ENCODE measurements at places on chromosomes 1 and 21.

DNA sequence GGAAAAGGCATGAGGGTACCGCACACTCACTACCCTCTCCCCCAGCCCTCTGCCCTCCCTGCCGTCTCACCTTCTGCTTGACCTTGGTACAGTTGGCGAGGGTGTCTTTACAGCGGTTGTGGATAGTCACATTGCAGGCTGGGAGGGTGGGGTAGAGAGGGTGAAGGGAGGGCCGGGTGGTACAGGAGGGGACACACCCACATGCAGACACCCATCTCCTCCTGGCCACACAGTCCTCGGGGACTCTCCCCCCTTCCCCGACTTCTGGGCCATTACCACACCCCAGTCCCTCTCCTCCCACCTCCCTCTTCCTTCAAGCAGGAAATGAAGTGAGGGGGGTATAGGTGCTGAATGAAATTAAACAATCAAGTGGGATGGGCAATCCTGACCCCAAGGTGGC, 11.6 kb downstream of the ARHGEF2 start:
- DNase-seq = no peak

DNA sequence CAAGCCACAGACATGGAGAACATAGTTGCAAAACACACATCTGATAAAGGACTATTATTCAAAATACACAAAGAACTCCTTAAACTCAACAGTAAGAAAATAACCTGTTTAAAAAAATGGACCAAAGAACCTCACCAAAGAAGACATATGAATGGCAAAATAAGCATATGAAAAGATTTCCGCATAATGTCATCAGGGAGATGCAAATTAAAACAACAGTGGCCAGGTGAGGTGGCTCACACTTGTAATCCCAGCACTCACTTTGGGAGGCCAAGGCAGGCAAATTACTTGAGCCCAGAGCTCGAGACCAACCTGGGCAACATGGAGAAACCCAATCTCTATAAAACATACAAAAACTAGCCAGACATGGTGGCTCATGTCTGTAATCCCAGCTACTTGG, 50.4 kb downstream of the PRPF38A start:
- no peak for DNase-seq

- DNase-seq = no peak
These were observed 3.1 kb upstream of the SLC16A4 start for GRCh38 chr1:110393691-110394492.

DNA sequence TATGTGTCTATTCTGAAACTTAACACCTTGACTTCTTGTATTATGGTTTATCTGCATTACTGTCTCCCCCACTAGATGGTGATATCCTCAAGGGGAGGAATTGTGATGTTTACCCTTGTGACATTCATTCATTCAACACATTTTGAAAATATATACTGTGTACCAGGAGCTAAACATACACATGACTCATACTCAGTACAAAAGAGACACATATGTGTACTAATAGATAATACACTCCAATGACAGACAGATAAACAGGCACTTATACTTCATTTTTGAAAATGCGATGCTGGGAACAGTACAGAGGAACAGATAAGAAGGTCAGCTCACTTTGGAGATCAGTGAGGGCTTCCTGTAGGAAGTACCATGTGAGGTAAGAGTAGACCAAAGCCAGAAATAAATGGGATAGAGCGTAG, 8.9 kb upstream of the RAB3GAP2 start:
- no peak for DNase-seq

- DNase-seq = no peak
These were observed 87.7 kb downstream of the SPATA17 start for GRCh38 chr1:217718873-217719272.

All from GM18507 (cell line).